T-helper 2 cell treated with Interferon-gamma antibody and Interleukin-4, amounts not matched to agents 5 μg/mL and 100 μg/mL, for 36 hours (primary cell): ENCODE measurements at places on chromosomes 2 and 18.
A peak's percentile ranks its signal among the peaks of the same experiment; 100 is the strongest.

DNA sequence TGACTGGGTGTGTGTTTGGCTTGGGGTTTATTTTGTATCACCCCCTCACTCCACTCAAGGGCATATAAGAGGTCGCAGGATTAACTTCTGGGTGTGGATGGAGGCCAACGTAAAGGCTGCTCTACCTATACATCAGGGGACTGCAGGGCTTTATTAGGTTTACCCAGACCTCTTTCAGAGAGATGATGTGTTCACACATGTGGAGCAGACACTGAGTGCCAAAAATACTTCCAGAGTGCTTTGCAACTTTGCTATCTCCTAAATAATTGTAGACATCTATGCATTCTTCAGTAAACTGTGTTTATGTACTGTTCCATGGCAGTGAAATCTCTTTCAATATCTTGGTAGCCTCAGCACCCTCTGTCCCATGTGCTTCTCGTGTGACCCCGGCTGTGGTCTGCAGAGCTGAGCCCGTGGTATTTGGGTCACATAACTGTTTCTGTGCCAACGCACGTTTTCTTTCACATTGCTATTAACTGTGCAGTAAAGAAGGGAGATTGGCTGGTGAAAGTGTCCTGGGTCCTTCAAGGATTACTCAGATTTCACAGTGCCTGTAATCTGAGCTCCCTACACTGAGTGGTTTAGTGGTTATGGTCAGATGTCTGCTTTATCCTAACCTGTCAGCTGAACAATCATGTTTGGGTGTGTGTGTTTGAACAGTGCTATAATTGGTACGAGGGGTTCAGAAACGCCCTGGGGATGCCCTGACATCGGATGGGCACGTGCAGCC is 208.1 kb downstream of the VAPA start:
- DNase-seq, result no peak
- H3K27me3 ChIP-seq, result peaks cover 4% of the 10 kb centered on the region
- no peak overlapping the region for H3K27ac ChIP-seq
- H3K36me3 ChIP-seq, result no peaks in the 10 kb centered on the region

DNA sequence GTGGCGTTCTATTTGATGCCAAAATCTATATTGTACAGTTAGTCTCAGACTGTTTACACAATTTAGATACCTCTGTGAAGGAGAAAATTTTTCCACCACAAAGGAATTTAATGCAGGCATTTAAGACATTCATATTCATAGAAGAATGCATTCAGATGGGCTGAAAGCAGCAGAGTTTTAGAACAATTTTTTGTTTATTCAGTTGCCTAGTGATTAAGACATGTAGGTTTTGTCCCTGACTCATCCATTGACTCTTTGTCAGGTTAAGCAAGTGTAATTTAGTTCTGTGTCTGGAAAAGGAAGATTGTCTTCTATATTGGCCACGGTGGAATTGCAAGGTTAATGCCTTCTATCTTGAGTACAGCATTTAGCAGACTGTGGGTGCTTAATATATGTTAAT is 515.0 kb downstream of the PARD3B start:
- H3K36me3 ChIP-seq, result peaks cover 22% of the 10 kb centered on the region
- no peak for DNase-seq
- H3K4me1 ChIP-seq, result peaks cover 24% of the 10 kb centered on the region
- no peak overlapping the region for H3K27ac ChIP-seq
- H3K27me3 ChIP-seq, result no peaks in the 10 kb centered on the region

DNA sequence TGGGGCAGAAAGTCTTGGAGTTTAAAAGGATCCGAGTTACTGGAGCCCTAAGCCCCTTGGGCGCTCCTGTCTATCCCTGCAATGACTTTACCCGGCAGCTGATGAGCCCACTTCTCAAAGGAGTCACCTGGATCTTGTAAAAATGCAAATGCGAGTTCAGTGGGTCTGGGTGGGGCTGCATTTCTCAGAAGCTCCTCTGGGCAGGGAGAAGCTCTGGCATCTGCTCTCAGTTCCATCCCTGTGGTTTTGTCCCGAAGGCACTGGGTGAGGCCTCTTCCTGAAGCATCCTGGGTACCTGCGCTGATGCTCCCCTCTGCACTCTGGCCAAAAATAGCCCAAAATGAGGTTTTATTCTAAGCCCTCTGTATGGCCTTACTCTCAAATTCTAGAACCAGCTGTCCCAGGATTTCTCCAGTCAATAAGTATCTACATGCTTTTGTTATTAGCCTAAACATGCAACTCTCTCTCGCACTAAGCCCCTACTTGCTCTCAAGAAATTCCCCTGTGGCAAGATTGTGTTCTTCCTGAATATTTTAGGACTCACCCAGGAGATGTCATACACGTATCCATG is 167.8 kb upstream of the APCDD1 start:
- no peaks in the 10 kb centered on the region for H3K4me1 ChIP-seq
- no peak overlapping the region for H3K4me3 ChIP-seq
- DNase-seq, result no peak
- H3K36me3 ChIP-seq, result no peaks in the 10 kb centered on the region

- no peaks in the 10 kb centered on the region for H3K36me3 ChIP-seq
- H3K27me3 ChIP-seq, result no peaks in the 10 kb centered on the region
- no peak overlapping the region for H3K4me3 ChIP-seq
Observed at GRCh38 chr18:66873899-66874298, 270.0 kb upstream of the CDH19 start.

DNA sequence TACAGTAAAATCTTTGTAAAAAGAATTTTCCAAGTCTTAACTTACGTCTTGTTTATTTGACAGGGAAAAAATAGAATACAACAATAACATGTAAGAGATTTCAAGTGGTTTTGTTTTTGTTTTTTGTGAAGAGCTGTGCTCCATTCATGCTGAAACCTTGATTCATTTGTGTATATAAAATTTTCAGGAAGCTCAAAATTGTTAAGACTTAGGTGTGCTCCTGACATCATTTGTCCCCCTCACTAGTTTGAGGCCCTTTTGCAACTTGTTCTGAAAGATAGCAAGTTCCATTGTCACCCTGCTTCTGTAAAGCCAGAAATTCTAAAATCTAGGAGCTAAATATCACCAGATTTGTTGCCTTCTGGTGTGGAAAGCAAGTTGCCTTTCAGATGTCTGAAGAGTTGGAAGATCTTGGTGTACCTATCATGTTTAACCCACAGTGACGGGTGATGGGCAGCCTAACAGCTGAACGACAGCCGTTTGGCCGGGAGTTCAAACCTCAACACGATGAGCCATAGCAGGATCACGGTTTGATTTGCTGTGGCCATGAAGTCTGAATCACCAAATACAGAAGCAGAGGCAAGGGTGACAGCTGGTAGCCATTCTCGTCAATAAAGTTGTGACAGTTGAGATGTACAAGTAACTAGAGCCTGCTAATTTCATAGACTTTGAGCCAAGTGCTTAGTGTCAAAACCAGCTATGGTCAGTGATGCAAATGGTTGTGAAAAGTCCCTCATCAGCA is 205.5 kb upstream of the SP5 start:
- peaks cover 65% of the 10 kb centered on the region for H3K4me1 ChIP-seq
- no peaks in the 10 kb centered on the region for H3K36me3 ChIP-seq
- peak overlapping the region; percentile 71 for H3K4me3 ChIP-seq
- no peaks in the 10 kb centered on the region for H3K27me3 ChIP-seq

DNA sequence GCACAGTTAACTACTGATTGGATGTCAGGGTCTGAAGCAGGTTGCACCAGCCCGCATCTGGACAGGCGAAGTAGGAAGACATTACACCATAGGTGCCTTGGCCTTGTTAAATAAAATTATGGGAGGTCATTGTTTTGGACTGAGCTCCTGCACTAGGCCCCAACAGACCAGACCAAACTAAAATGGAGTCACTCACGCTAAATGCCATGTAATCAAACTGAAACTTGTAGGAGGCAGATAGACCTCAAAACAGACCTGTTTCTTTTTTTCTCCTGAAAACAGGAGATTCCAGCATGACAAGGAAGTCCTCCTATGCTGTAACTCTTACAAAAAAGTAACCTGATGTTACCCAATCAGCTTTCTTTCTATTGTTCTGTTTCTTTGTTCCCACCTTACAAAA is 15.5 kb upstream of the NFU1 start:
- DNase-seq, result no peak
- peaks cover 12% of the 10 kb centered on the region for H3K4me1 ChIP-seq
- H3K27ac ChIP-seq, result no peak overlapping the region
- H3K4me3 ChIP-seq, result no peak overlapping the region
- H3K36me3 ChIP-seq, result no peaks in the 10 kb centered on the region
- no peaks in the 10 kb centered on the region for H3K27me3 ChIP-seq

DNA sequence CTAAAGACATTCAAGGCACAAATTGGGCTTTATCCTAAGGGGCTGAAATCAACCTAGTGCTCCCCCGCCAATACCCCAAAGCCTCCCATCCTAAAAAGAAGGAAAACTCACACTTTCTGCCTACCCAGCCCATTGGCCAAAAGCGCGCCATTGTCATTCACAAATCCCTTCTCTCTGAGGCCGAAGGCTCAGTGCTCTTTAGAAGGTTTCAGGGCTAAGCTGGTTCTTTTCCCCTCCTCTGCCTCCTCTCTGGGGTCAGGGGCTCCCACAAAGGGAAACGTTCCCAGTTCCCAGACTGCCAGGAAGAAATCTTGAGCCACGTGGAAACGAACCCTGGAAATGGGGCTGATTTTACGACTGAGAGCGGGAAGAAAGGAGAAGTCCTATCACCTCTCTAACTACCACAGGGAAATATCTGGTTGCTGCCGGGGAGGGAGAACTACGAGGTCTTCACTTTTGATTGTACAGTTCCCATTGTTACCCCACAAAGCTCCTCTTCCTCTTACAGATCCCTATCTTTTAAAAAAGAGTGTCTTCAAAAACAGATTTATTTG is 1.7 kb upstream of the SKOR2 start:
- peaks cover 2% of the 10 kb centered on the region for H3K36me3 ChIP-seq
- no peak for DNase-seq
- H3K4me3 ChIP-seq, result no peak overlapping the region
- no peaks in the 10 kb centered on the region for H3K4me1 ChIP-seq

GRCh38 chr18:36729197-36729596 is 99.6 kb downstream of the TPGS2 start:
- H3K27ac ChIP-seq, result no peak overlapping the region
- H3K4me3 ChIP-seq, result no peak overlapping the region
- H3K27me3 ChIP-seq, result peaks cover 10% of the 10 kb centered on the region
- H3K36me3 ChIP-seq, result no peaks in the 10 kb centered on the region
- no peaks in the 10 kb centered on the region for H3K4me1 ChIP-seq

GRCh38 chr2:126506786-126507185 is 149.2 kb upstream of the GYPC start:
- DNase-seq, result no peak
- H3K4me3 ChIP-seq, result no peak overlapping the region
- no peaks in the 10 kb centered on the region for H3K4me1 ChIP-seq
- H3K36me3 ChIP-seq, result no peaks in the 10 kb centered on the region
- H3K27me3 ChIP-seq, result no peaks in the 10 kb centered on the region
